Heart left ventricle (tissue), 16 donors: ENCODE measurements at places on chromosomes 11 and 22. TPM values are rescaled to one million over a fixed set of nuclear protein-coding genes. Genes with fewer than 3 reads are reported as not detected.

DRG1 gene
- 50.1 TPM for total RNA-seq

YPEL1 gene
- total RNA-seq = 7.3 TPM

MYO18B gene
- 168 TPM for total RNA-seq

DEFB131B gene
- total RNA-seq = not detected

OR5P2 gene
- not detected for total RNA-seq

KDM4D gene
- total RNA-seq = 1.2 TPM

MS4A15 gene
- total RNA-seq = not detected

EIF4G2 gene
- total RNA-seq = 473 TPM

BTG4 gene
- total RNA-seq = not detected

NNMT gene
- total RNA-seq = 22.3 TPM

DSCAML1 gene
- 1.5 TPM for total RNA-seq

SORL1 gene
- total RNA-seq = 4.7 TPM

CAPN5 gene
- total RNA-seq = 1.7 TPM

SCGB1C1 gene
- not detected for total RNA-seq

PATE2 gene
- total RNA-seq = not detected

IL18 gene
- total RNA-seq = 2.0 TPM

TAF1D gene
- total RNA-seq = 39.5 TPM

KCNK7 gene
- 0.35 TPM for total RNA-seq

SAA4 gene
- not detected for total RNA-seq

OR52I2 gene
- total RNA-seq = not detected

MS4A7 gene
- total RNA-seq = 10.4 TPM

FREY1 gene
- total RNA-seq = not detected

HIC2 gene
- total RNA-seq = 1.8 TPM

LRRC74B gene
- not detected for total RNA-seq

P2RY2 gene
- total RNA-seq = 14.7 TPM

TTC36 gene
- total RNA-seq = 0.37 TPM

TMEM191B gene
- 2.1 TPM for total RNA-seq

YDJC gene
- total RNA-seq = 4.4 TPM
